Endothelial cell (in vitro differentiated cells): ENCODE measurements at places on chromosomes 6 and 20.
A peak's percentile ranks its signal among the peaks of the same experiment; 100 is the strongest.

- H3K36me3 ChIP-seq: no peaks in the 10 kb centered on the region
- H3K4me1 ChIP-seq: peaks cover 6% of the 10 kb centered on the region
- DNase-seq: no peak
- no peak overlapping the region for H3K4me3 ChIP-seq
- no peak overlapping the region for H3K27ac ChIP-seq
These were observed 389.3 kb downstream of the HDGFL1 start for GRCh38 chr6:22958677-22959076.

GRCh38 chr6:85594197-85594930 lies 706 bp upstream of the SNX14 start:
- DNase-seq: no peak
- H3K27ac ChIP-seq: peak overlapping the region; percentile 96
- H3K27me3 ChIP-seq: peaks cover 8% of the 10 kb centered on the region

DNA sequence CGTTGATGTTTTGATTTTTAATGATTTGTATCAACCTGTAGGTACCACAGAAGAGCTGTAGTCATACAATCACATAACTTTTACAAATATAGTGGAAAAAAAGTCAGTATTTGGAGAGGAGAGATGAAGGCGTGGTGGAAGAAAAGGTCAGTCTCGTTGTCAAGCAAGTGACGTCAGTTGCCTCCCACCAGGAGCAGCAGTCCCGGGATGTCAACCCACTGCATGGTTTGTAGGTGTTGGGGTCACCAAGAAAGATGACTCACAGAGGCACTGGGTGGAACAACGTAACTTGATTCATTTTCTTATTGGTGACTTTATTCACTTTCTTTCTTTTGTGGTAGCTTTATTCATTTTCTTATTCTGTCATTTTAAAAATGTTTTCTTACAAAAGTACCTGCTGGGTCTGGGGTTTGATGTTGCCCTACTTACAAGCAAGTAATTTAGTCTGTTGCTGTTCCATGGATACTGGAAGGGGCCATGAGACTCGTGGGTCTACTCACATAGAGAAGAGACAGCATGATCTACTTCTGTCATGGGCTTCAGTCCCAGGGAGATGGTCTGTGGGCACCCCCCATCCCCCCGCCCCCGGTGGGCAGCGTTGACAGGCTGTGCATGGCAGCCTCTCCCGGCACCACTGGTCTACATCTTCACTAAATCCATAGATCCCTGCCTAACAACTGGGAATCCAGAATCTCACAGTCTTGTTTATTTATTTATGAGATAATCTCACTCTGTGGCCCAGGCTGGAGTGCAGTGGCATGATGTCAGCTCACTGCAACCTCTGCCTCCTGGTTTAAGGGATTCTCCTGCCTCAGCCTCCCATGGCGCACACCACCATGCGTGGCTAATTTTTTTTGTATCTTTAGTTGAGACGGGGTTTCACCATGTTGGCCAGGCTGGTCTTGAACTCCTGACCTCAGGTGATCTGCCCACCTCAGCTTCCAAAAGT lies 36.4 kb upstream of the SYNJ2 start:
- H3K27me3 ChIP-seq: peaks cover 16% of the 10 kb centered on the region
- H3K27ac ChIP-seq: no peak overlapping the region
- peaks cover 66% of the 10 kb centered on the region for H3K36me3 ChIP-seq
- DNase-seq: no peak

- no peak overlapping the region for H3K27ac ChIP-seq
- no peaks in the 10 kb centered on the region for H3K4me1 ChIP-seq
- no peaks in the 10 kb centered on the region for H3K36me3 ChIP-seq
- no peak overlapping the region for H3K4me3 ChIP-seq
These were observed 58.9 kb upstream of the CDH4 start for GRCh38 chr20:61193164-61193563.
